ENCODE measurements at places on chromosomes 11 and 22. TPM values are rescaled to one million over a fixed set of nuclear protein-coding genes. Genes with fewer than 3 reads are reported as not detected.

The KDELR3 gene
- total RNA-seq = 10.2 TPM

The SNX32 gene
- not detected for total RNA-seq

The ACR gene
- total RNA-seq = 1.1 TPM

The FREY1 gene
- total RNA-seq = not detected

The ABCC8 gene
- 2.9 TPM for total RNA-seq

The TRIM5 gene
- total RNA-seq = 9.5 TPM

The CCDC188 gene
- total RNA-seq = 1.0 TPM

The RAB30 gene
- 13.8 TPM for total RNA-seq

The OR52I1 gene
- total RNA-seq = not detected

The DEFB108B gene
- total RNA-seq = not detected

The CCDC157 gene
- 1.3 TPM for total RNA-seq

The RIBC2 gene
- not detected for total RNA-seq

The MMP11 gene
- total RNA-seq = 15.6 TPM

The BEST1 gene
- 0.65 TPM for total RNA-seq

The SCN3B gene
- total RNA-seq = 1.4 TPM

The RCE1 gene
- 5.0 TPM for total RNA-seq

The BAD gene
- total RNA-seq = 123 TPM

The CADM1 gene
- 32.4 TPM for total RNA-seq

The BTG4 gene
- not detected for total RNA-seq

The FAM181B gene
- total RNA-seq = 0.09 TPM

The PRAME gene
- not detected for total RNA-seq

The ADAMTS15 gene
- 15.7 TPM for total RNA-seq

The PHRF1 gene
- 14.3 TPM for total RNA-seq

The LIMK2 gene
- total RNA-seq = 10.1 TPM

The INTS4 gene
- total RNA-seq = 21.2 TPM

The DDTL gene
- not detected for total RNA-seq

The C22orf42 gene
- not detected for total RNA-seq

The OR2AT4 gene
- total RNA-seq = not detected

The KIF18A gene
- 0.28 TPM for total RNA-seq

The APOA5 gene
- not detected for total RNA-seq

The MYRF gene
- total RNA-seq = not detected

The MPEG1 gene
- total RNA-seq = 6.0 TPM

The NRIP3 gene
- total RNA-seq = 1.7 TPM

The SCGB1C1 gene
- not detected for total RNA-seq

The SLC22A6 gene
- total RNA-seq = not detected

The RAB39A gene
- total RNA-seq = 0.32 TPM

The TIRAP gene
- 5.3 TPM for total RNA-seq

The FGF19 gene
- not detected for total RNA-seq

The YWHAH gene
- 64.0 TPM for total RNA-seq

Measured in heart left ventricle (tissue), 16 donors.